ENCODE measurements at places on chromosomes 12 and 14.

DNA sequence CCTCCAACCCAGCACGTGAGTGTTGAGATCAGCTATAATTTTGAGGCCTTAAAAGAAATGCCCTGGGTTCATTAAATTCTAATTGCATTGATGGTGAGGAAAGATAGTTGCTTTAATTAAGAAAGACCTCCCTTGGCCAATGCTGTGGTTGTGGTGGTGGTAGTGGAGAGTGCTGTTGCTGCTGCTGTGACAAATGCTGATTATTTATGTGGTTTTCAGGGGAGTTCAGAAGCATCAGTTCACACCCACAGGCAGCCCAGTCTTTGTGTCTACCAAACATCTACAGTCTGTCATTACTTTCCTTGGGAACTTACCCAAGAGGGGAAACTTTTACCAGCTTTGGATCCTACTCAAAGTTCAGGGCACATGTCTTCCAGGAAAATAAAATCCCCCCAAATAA, 178.4 kb upstream of the PARP11 start:
- DNase-seq, result no peak

DNA sequence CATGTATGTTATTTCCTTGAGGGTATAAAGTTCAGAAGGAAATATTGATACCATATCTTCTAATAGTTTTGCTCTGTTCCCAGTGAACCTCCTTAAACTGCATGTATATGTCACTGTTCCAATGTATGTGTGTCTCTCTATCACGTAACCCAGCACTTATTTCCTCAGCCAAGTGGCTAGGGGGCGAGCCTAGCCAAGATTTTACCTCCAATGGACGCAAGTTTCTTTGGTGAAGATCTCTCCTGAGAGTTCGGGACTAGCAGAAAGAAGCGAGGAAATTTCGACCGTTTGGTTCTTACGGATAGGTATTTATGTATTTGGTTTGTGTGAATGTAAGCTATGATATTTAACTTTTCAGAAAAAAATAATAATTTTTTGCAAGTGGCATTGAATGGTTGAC, 2.5 kb downstream of the SFSWAP start:
- DNase-seq, result no peak

- DNase-seq, result no peak
These were observed 1.4 kb downstream of the CHPT1 start for GRCh38 chr12:101698800-101699347.

GRCh38 chr14:87629788-87630187, 363.2 kb downstream of the GALC start:
- DNase-seq, result no peak

- no peak for DNase-seq
These were observed 317.5 kb upstream of the SOX5 start for GRCh38 chr12:24266982-24267381.

DNA sequence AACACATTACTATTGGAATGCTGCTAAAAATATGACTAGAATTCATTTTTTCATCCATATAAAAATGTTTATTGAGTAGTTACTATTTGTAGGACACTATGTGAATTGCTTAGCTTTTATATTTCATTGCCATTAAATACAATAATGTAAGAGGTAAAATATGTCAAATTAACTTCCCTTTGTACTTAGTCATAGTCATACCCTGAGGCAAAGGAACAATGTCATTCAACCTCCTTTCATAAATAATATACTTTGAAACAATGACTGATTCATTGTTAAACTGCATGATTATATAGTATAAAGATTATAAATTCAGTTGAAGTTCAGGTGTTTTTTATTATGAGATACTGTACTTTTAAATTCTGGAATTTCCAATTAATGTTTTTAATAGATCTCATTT, 105.2 kb downstream of the GARIN6 start:
- no peak for DNase-seq

GRCh38 chr12:106136263-106136662, 2.5 kb downstream of the NUAK1 start:
- DNase-seq, result peak; percentile 62

DNA sequence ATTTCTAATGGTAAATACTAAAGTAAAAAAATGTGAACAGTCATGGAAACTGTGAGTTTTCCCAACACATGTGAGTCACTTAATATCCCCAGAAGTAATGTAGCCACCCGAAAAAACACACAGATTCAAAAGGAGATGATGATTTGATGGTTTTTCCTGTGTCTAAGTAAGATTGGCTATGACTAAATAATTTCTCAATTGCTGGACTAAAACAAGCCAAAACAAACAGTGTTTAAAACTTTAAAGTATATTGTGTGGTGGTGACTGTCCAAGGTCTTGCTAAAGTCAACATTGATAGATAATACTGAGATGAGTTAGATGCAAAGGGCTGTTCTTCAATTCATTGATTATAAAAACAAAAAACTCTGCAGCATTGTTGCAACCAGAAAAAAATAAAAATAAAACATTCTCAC, 89.6 kb upstream of the SOX5 start:
- no peak for DNase-seq

GRCh38 chr12:104345234-104346066, 41.9 kb downstream of the EID3 start:
- no peak for DNase-seq

- DNase-seq, result no peak
These were observed 163.6 kb upstream of the DYRK2 start for GRCh38 chr12:67484791-67485480.

GRCh38 chr12:56206452-56207166, 15.1 kb downstream of the RNF41 start:
- DNase-seq, result no peak

DNA sequence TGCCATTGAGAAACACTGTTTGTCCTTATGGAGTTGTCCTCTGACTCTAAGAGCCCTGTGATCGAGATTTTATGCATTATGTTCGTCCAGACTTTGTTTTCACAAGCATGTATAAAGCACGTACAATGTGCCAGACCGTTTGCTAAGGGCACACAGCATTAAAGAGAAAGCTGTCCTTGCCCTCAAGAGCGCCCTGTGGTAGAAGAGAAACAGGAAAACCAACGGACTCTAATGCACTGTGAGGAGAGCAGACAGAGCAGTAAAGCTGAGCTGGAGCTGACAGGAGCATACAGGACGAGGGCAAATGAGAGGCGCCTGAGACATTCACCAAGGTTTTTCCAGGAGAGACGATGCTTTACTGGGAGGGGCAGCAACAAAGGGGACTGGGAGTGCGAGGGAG, 66.2 kb upstream of the OVCH1 start:
- DNase-seq, result no peak

- no peak for DNase-seq
These were observed 36.1 kb downstream of the PPFIBP1 start for GRCh38 chr12:27560126-27560525.

DNA sequence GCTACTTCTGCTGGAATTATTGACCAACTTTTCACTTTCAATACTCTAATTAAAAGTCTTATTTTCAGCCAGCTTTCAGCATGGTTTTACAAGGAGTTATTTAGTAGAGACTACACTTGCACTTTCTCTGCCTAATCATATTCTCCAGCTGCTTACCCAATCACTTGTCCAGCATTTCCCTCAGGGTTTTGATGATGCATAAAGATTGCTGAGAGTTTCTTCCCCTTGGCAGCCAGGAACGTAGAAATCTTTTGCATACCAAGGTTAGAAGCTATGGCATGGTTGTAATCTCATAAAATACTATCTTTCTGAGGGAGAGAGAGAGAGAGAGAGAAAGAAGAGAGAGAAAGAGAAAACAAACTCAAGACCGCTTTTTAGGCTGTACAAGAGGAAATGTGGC, 10.8 kb downstream of the OR4Q3 start:
- DNase-seq, result no peak

DNA sequence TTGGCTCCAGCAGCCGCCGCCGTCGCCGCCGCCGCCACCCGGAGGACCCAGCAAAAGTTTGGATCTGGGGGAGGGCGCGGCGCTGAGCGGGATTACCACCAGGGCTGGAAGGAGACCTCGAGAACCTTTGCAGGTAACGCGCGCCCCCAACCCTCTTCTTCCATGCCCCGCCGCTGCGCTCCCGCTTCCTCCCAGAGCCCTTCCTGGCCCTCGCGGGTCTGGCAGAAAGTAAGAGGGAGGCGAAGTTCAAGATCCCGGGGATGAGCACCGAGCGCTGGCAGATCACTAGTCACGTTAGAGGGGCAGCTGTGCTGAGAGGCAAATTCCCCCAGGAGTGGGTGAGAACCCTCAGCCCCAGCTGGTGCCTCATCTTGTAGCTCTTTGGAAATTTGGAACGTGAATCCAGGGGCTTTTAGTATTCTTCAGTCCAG, 3.9 kb downstream of the FLRT2 start:
- no peak for DNase-seq

- no peak for DNase-seq
These were observed 211.5 kb upstream of the CRY1 start for GRCh38 chr12:107304588-107305532.

GRCh38 chr12:82619644-82620043, 67.1 kb upstream of the TMTC2 start:
- no peak for DNase-seq
